ENCODE measurements at places on chromosomes 1 and 21.

DNA sequence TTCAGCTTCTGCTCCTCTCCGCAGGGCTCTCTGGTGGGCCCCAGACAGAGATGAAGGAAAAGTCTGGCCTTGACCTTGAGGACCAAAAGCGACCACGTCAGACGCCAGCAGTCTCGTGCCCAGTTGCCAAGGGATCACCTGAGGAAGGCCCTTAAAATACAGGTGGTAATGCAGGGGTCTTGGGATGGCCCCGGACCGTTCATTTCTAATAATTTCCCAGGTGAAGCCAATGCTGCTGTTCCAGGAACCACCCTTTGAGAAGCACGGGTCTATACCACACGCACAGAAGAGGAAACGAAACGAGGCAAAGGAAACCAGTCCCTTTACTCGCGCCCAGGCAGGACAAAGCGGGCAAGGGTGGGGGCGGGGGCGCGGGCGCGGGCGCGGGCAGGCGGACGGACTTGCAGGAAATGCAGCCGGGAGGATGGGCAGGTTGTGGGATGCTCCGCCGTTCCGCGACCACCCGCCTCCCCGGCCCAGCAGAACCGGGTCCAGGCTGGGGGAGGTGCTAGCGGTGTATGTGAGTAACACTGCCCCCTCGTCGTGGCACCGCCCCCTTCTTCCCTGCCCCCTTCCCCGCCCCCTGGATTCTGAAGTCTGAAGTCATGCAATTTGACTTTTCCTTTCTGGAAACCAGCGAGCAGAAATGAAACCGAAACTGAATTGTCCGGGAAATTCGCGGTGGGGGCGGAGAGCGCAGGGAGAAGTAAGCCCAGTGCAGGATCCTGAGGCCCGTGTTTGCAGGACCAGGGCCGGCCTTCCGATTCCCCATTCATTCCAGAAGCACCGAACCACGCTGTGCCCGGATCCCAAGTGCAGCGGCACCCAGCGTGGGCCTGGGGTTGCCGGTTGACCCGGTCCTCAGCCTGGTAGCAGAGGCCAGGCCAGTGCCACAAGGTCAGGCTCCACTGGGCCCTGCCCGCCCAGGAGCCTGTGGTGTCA, 5.8 kb upstream of the MX1 start:
- DNase-seq, result peak; percentile 62

- no peak for DNase-seq
Measured at GRCh38 chr1:43007377-43008114, 48.9 kb upstream of the SLC2A1 start.

- no peak for DNase-seq
Measured at GRCh38 chr1:50611675-50612074, 188.4 kb upstream of the DMRTA2 start.

GRCh38 chr1:225581186-225581585, 71.7 kb downstream of the ENAH start:
- DNase-seq, result no peak

DNA sequence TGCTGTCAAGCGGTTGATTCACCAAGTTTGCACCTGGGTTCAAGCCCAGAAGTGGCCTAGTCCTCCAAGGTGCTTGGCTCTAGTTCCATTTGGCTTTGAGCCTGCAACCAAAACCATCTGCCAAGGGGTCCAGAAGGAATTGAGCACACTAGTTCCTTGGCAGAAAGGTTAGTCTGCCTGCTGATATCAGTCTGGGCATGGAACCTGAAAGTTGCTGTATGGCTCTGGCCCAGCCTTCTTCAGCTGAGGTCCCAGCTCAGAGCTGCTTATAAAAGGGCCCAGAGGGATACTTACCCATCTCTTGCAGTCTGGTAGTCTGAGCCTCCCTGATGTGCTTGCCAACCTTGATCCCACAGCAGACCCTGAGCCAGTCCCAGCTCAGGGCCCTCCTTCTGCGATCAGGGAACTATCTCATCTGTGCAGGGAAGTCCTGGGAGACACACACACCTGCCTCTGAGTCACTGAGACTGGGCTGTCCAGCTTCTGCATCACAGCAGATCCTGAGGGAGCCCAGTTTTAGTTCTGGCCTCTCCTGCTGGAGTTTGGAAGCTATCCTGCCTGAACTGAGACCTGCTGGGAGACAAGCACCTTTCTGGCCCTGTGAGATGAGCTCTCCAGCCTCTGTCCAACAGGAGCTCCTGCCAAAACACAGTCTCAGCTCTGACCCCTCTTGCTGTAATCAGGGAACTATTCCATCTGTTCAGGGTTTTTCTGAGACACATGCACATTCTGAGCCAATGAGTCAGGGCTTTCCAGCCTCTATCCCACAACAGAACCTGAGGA, 75.8 kb downstream of the CTH start:
- no peak for DNase-seq

GRCh38 chr1:61233121-61233660, 150.8 kb downstream of the NFIA start:
- DNase-seq, result no peak

- DNase-seq, result no peak
Measured at GRCh38 chr1:52158218-52158617, 16.3 kb downstream of the ZFYVE9 start.

- no peak for DNase-seq
Measured at GRCh38 chr1:12448746-12449177, 169.2 kb downstream of the DHRS3 start.
